Renal cortex interstitium (tissue), 15 donors: ENCODE measurements at places on chromosomes 4 and X.
A peak's percentile ranks its signal among the peaks of the same experiment; 100 is the strongest.

GRCh38 chrX:154046031-154046781 lies 26.5 kb upstream of the IRAK1 start:
- peak; percentile 33 for DNase-seq

GRCh38 chr4:150199056-150199455 lies 120.8 kb downstream of the DCLK2 start:
- DNase-seq: no peak

- DNase-seq: no peak
These were observed 27.0 kb downstream of the AR start for GRCh38 chrX:67570839-67571238.

GRCh38 chr4:40288566-40288965 lies 46.6 kb upstream of the CHRNA9 start:
- DNase-seq: no peak

DNA sequence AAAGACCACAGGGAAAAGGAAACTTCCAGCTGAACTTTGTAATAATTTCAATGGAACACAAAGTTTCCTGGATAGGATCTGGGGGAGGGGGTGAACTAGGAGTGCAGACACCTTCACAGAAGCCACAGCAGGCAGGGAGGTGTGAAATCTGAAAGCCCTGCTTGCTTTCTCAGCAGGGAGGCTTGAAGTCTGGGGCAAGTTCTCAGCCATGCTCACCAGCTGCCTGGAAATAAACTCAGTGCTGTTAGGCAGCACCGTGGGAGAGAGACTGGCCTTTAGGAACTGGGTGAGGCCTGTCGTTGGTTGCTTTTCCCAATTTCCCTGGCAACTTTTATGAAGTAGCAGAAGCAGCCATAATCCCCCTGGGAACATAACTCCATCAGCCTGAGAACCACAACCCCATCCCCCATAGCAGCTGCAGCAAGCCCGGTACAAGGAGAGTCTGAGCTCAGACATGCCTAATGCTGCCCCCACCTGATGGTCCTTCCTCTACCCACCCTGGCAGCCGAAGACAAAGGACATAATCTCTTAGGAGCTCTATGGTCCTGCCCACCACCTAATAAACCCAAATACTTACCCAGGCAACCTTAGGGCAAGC lies 39.2 kb upstream of the NMU start:
- DNase-seq: no peak

GRCh38 chr4:4818415-4819212 lies 40.9 kb upstream of the MSX1 start:
- DNase-seq: no peak

- no peak for DNase-seq
These were observed 263.2 kb downstream of the BCOR start for GRCh38 chrX:39834600-39834999.

- DNase-seq: no peak
These were observed 63.2 kb upstream of the FBXW7 start for GRCh38 chr4:152599095-152599494.

DNA sequence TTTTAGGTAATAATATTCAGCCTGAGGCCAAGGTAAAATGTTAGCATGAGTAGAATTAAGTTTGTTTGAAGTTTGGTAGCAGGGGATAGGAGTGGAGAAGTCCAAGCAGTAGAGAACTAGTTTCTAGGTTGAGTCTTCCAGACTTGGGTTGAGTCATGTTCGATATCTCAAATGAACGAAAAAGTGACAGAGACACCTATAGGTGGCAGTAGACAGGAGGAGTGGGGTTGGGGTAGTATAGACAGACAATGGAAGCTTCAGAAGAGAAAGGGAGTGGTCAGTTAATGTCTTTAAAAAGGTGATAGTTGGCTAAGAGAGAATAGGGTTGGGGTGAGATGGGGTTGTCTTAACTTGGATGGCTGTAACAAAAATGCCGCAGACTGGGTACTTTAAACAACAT lies 58.7 kb upstream of the EMCN start:
- DNase-seq: no peak

- DNase-seq: no peak
These were observed 4.6 kb upstream of the SORCS2 start for GRCh38 chr4:7187691-7188090.

DNA sequence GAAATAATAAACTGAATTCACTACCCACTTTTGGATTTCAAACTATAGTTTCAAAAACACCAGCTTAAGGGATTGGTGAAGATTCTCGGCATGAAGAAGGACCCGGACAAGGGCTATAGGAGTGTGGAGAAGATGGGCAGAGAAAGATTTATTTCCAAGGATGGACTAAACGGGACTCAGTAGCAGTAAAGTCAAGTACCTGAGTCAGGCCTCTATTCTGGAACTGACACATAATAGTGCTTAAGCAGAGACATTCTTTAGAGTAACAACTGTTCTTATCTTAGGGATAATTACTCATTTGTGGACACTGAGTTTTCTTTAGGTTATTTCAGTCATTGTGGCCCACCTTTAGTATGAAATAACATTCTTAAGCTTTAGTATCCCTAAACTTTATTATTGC lies 134.6 kb downstream of the GATB start:
- DNase-seq: no peak
